ENCODE measurements at places on chromosomes 1 and 21. TPM values are rescaled to one million over a fixed set of nuclear protein-coding genes. Genes with fewer than 3 reads are reported as not detected.

PAQR6 gene
- 1.2 TPM for total RNA-seq

DNA sequence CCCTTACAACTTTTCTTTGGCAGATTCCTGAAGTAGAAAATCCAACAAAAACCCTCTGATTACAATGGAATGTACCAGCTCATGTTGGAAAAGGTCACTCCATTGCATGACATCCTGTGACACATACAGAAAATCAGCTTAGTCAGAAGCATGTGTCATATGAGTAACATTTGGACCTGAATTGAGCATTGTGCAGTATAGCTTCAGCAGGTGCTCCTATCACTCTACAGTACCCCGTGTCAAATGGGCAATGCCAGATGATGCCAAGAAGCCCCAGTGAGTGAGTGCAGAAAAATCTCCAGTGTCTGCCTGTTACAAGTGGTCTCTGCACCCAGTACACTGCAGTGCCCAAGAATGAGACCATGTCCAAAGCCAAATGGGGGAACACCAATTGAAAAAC lies 129.7 kb upstream of the RUNX1 start:
- ATAC-seq = no peak

DNA sequence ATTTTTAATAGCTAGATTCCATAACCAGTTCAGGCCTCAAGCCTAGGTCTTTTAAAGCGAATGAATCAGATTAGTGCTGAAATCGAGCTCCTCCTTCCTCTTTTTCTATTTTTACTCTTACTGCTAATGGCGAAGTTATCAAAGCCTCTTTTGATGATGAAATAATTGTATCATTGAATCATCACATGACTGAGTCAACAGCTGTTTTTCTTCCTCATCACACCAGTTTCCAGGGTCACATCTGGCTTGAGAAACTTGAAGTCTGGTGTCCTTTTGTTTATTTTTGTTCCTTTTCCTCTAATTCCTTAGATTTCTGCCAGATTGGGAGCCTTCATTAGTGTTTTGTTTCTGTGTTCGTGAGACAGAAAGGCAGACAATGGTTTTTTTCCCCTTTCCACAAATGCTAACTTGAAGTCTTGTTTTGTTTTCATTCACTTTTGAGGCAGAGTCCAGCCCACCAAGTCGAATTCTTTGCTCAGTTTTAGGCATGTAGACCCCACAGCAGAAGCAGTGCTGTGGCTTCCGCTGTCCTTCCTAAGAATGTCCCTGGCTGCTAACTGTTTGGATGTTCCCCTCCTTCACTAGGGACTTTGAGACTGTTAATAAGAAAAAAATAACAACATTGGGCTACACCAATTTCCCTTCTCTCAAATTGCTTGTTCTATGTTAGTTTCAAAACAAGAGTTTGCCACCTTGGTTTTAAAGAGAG lies 51.9 kb upstream of the FMOD start:
- peak; percentile 78 for ATAC-seq

DNA sequence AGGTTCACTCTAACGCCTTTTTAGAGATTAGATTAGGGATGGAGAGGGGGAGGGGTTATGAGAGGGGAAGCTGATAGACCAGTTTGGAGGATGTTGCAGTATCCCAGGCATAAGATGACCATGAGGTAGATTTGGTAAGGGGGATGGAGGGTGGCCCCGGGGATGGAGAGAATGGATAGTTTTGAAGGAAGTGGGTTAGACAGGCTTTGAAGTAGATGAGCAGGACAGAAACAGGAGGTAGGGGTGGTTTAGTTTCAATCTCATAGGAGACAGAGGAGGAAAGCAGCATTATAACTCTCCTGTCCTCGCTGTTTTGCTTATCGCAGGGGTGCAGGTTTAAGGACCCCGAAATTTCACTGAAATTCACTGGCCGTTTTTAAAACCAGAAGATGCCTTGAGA lies 11.8 kb downstream of the UBIAD1 start:
- ATAC-seq = no peak

DNA sequence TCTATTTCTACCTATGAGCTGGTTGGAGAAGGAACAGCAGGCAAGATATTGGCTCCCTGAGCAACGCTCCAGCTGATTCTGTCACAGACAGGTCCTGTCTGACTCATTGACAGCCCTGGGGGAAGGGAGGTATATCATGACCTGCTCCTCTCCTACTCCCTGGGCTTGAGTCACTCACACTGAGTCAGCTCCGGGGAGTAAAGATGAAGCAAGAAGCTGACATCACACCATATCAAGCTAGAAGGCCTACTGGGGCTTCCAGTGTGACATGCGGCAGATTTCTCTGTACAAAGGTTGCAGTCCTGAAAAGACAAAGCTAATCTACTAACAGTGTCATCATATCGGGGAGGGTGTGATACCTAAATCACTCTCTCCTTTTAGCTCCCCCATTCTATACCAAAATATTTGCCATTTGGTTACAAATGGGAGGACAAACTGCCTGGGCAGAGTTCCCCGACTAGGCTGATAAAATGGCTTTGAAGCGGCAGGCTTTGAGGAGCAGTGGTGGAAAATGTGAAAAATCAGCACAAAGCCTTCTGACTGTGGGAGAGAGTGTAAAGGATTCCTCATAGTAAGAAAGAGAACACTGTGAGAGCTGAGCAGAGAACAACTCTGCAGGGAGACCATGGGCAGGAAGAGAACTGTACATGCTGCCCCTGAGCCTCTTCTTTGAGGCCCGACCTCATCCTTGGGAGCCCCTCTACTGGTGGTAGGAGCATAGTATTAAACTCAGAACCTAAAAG lies 15.5 kb downstream of the PI4KB start:
- peak; percentile 97 for ATAC-seq

ANKRD65 gene
- 9.1 TPM for total RNA-seq

DNA sequence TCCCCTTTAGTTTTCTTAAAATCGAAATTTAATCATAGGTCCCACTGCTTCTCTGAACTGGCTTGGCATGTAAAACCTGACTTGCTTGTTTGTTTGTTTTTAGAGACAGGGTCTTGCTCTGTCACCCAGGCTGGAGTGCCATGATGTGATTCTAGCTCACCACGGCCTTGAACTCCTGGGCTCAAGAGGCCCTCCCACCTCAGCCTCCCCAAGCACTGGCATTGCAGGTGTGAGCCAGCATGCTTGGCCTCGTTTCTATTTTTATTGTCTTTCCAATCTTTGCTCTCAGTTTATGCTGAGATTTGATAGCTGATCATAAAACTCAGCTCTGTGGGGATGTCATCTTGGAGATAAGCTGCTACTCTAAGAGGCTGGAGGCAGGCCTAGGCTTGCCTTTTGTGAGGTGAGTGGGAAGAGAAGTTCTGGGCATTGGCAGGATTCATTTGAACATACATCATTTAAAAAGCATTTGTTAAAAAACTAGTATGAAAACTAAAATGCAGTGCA lies 51.5 kb upstream of the GCLM start:
- ATAC-seq = no peak

S100A7 gene
- total RNA-seq = not detected

DNA sequence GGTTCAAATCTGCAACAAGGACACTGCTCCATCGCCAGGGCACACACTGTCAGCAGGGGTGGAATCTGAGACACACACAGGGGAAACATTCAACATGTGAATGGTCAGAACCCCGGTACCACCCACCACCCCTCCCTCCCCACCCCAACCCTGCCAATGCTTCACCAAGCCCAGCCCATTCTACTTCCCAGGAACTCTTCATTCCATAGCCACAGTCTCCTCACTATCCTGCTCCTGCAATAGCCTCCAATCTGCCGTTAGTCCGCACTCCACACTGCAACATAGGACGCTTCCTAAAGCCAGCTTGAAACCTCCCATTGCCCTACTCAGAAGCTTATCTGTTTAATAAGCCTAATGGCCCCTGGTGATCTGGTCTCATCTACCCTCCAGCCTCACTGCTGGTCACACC lies 7.5 kb upstream of the RAB3B start:
- ATAC-seq = no peak

GRCh38 chr1:162381941-162382750 lies 618 bp downstream of the C1orf226 start:
- no peak for ATAC-seq

BMP8B gene
- total RNA-seq = 2.0 TPM

DNASE2B gene
- not detected for total RNA-seq

ASCL5 gene
- total RNA-seq = not detected

DNA sequence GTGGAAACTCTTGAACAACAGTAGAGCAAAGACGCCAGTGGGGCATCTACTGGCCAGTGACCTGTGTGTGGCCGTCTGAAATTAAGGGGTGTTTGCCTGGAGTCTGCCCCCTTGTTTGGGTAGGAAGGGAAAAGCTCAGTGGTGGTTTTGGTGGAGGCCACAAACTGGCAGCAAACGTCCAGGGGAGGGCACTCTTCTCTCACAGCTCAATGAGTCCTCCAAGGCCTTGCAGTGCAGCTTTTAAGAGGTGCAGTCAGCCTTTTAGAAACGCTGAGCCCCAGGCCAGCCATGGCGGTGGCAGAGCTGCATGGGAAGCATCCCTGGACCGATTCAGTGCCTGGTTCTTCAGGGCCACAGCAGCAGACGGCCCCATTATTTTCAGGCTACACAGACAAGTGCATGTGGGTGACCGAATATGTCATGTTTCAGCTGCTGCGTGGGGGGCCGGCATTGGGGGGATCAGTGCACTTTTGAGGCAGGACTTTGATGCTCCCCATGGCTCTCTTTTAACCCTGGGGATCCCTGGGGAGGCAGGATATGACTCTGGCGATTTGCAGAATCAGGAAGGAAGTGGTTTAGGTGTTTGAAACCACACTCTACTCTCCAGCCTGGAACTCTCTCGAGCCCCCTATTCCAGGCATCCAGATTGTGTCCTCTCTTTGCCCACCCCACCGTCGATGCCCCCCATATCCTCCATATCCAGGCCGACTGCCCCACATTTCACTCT lies 414.0 kb downstream of the PRDM2 start:
- ATAC-seq = peak; percentile 34

DNA sequence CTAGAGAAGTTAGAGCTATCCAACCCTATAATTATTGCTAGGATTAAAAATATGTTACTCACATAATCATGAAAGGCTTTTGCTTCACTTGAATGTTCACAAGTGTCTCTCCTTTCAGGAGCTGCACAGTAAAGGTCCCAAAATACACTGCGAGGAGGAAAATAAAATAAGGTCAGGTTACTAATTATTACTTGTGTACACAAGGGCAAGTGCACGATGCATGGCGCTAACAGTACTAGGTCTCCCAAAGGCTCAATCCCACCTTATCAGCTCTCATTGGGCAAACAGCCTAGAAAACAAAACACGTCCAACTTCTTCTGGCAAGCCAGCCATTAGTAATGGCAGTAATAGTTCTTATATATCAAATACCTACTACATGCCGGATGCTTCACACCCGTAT lies 4.4 kb downstream of the SSBP3 start:
- ATAC-seq = no peak

DNA sequence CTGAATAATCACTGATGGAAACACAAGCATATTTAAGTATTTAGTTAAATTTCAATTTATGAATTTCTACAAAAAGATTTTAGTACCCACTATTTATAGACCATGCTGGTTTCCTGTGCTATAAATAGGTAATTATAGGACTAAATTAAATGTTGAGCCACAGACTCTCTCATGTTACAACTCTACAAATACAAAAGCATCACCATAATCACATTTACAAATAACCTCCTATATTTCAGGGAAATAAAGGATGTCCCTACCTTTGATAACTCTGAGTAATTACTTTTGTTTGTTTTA lies 32.6 kb upstream of the CCDC190 start:
- no peak for ATAC-seq

GRCh38 chr1:113783254-113784103 lies 24.2 kb upstream of the PHTF1 start:
- peak; percentile 69 for ATAC-seq

ARTN gene
- not detected for total RNA-seq

DNA sequence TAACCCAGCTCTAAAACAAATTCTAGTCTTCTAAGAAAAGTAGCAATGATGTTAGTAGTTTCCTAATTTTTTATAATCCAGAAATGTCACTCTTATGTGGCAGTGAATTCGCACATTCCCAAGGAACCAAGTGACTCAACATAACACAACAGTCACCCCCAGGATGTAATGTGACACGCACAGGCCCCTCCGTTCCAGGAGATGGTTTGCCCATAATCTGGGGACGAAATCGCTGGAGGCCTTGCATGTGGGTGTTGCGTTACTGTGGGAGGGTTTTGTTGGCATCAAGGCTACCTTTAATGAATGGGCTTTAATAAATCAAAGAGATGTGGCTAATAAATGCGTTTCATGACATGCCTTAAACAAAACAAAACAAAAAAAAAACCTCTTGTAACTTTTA lies 50.9 kb downstream of the EVA1C start:
- ATAC-seq = no peak

- ATAC-seq = no peak
Measured at GRCh38 chr1:200316148-200316803, 93.6 kb downstream of the ZNF281 start.

GRCh38 chr21:41639336-41639735 lies 127.5 kb downstream of the RIPK4 start:
- no peak for ATAC-seq

GRCh38 chr1:235910357-235911299 lies 43.9 kb upstream of the LYST start:
- peak; percentile 83 for ATAC-seq

GPR25 gene
- not detected for total RNA-seq

GRCh38 chr1:41666981-41667631 lies 182.6 kb upstream of the EDN2 start:
- no peak for ATAC-seq

Measured in gastroesophageal sphincter (tissue), 4 donors.